ENCODE measurements at places on chromosomes 11 and 22. TPM values are rescaled to one million over a fixed set of nuclear protein-coding genes. Genes with fewer than 3 reads are reported as not detected.

The APOA5 gene
- total RNA-seq: not detected

The LMO1 gene
- total RNA-seq: not detected

The FGF19 gene
- not detected for total RNA-seq

The LDHAL6A gene
- total RNA-seq: not detected

The C22orf15 gene
- 0.33 TPM for total RNA-seq

The SYCE3 gene
- total RNA-seq: not detected

The C11orf97 gene
- total RNA-seq: not detected

The SCUBE1 gene
- total RNA-seq: 1.8 TPM

The GLB1L2 gene
- total RNA-seq: 0.34 TPM

The LRRC4C gene
- not detected for total RNA-seq

Measured in dermis lymphatic vessel endothelial cell (primary cell).